Activated naive CD8-positive, alpha-beta T cell treated with anti-CD3 and anti-CD28 coated beads, Interleukin-2, amount 50 U/mL, for 16 hours (primary cell): ENCODE measurements at places on chromosomes 5 and 9.

- DNase-seq = no peak
These were observed 175.8 kb downstream of the CACNA1B start for GRCh38 chr9:138053321-138053868.

DNA sequence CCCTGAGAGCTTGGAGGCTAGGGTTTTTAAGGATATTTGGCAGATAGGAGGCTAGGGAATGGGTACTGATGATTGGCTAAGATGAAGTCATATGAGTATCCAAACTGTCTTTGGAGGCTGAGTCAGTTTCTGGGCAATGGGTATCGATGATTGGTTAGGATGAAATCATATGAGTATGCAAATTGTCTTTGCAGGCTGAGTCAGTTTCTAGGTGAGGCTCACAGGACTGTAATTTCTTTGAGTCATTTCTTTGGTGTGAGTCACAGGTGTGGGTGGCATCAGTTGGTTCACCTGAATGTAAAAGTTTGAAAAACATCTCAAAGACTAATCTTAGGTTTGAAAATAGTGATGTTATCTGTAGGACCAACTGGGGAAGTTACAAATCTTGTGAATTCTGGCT, 1068.0 kb downstream of the NR2F1-AS1 start:
- DNase-seq = no peak

GRCh38 chr9:122364783-122365150, 6.1 kb upstream of the PTGS1 start:
- DNase-seq = no peak

GRCh38 chr9:129552064-129552463, 68.8 kb downstream of the C9orf50 start:
- DNase-seq = no peak

GRCh38 chr9:124260769-124261603, 3.2 kb downstream of the NEK6 start:
- DNase-seq = no peak

DNA sequence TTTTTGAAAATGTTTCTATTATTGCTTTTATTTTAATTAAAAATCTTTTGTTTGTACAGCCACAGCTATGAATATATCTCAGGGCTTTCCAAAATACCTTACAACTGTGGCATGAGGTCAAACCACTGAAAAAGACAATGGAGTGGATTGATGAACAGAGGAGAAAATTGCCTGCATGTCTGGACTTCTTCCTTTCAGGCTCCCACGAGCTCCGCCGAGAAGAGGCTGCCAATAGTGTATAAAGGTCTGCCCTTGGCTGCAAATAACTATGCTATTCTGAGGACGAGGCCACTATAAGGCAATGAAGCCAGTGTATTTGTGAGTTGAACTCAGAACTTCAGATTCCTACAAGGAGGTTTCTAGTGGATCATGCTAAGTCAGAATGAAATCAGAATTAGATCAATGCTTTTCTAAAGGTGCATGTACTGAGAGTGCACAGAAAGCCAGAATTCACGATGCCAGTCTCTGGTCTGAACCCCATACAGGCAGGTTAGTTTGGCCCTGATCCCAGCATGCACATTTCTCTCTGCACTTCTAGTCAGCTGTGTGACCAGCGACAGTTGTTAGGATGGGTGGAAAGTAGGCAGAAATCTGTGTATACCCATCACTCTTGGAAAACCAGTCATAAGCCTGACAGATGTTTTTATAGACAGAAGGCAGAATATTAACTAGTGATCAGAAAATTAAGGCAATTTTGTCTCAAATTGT, 42.7 kb upstream of the PLPP1 start:
- DNase-seq = no peak

DNA sequence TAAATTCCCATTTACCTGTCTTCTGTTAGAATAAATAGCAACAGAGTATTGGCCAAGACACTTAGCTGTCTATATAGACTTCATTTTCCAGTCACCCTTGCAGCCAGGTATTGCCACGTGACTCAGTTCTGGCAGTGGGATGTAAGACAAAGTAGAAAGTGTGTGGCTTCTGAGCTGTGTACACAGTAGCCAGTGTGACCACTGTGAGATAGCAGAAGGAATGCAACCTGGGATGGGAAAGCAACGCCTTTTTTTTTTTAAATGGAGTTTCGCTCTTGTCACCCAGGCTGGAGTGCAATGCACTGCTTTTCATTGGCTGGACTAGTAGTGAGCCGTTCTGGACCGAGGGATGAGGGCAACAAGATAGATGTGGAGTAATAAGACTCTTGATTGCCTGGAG, 64.5 kb upstream of the UBTD2 start:
- DNase-seq = no peak
